Frontal cortex (tissue), 4 donors: ENCODE measurements at places on chromosomes 5 and 9.

DNA sequence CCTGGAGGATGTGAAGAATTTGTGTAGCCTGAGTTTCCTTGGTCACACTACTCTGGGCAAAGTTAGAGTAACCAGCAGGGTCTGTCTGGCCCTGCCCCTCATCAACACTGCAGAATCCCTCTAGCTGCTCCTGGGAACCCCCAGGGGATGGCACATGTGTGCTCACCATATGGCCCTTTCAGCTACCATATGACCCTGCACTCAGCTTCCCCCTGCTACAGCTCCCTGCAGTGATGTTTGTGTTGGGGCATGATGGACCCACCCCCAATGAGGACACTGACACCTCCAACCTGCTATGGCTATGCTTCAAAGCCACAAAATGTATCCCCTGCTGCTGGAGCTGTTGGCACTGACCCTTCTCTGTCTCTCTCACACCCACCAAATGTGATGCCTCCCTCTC lies 152.7 kb downstream of the SNX18 start:
- DNase-seq, result no peak

GRCh38 chr9:13933268-13933656 lies 380.7 kb downstream of the NFIB start:
- DNase-seq, result no peak

DNA sequence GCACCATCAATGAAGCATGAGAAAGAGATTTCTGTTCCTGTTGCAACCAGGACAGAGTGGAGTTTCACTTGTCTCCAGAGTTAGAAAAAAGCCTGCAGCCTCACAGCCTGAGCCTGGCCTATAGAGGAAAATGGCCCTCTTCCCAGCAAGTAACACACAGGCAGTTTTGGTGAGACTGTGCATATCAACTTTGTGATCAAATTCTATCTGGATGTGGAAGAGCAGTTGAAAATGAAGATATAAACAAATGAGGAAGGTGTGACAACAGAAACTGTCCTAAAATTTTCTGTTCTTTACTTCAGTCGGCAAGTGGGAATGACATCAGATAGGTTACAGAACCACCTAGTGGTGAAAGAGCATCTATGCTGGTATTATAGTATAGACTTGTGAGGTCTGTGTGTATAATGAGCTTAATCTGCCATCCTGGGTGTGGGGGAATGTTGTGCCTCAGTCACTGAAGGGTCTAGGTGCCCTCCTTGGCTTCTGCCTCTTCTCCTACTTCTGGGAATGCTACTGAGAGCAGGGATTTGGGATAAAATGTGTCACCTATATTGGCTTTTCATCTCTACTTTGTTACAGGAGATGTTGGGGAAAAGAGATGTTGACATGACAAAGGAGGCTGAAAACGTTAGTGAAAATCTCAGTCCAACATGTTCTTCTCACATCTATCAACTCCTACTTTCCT lies 28.2 kb downstream of the YIPF5 start:
- DNase-seq, result no peak

DNA sequence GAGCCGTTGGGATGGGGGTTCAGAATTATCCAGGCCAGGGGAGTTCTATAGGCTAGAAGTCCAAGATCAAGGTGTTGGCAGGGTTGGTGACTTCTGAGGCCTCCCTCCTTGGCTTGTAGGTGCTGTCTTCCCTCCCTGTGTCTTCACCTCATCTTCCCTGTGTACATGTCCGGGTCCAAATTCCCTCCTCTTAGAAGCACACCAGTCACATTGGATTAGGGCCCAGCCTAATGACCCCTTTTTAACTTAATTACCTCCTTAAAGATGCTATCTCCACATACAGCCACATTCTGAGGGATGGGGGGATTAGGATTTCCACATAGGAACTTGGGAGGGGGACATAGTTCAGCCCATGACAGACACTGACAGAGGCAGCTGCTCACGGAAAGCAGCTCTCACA lies 12.1 kb downstream of the LRSAM1 start:
- DNase-seq, result no peak

- DNase-seq, result no peak
Observed at GRCh38 chr5:158142156-158142555, 283.2 kb upstream of the CLINT1 start.

GRCh38 chr5:154916874-154917273 lies 21.1 kb downstream of the GEMIN5 start:
- DNase-seq, result no peak

- DNase-seq, result no peak
Observed at GRCh38 chr5:72687288-72687687, 129.2 kb upstream of the TNPO1 start.

GRCh38 chr5:54638106-54638505 lies 120.5 kb downstream of the SNX18 start:
- no peak for DNase-seq

- no peak for DNase-seq
Observed at GRCh38 chr5:15384581-15384980, 115.4 kb upstream of the FBXL7 start.

GRCh38 chr9:98702835-98703380 lies 5.8 kb downstream of the GABBR2 start:
- DNase-seq, result no peak

GRCh38 chr5:30832519-30832918 lies 361.0 kb upstream of the CDH6 start:
- DNase-seq, result no peak

- DNase-seq, result no peak
Observed at GRCh38 chr9:87008667-87009066, 61.4 kb upstream of the GAS1 start.

GRCh38 chr5:122110987-122111386 lies 18.4 kb upstream of the ZNF474 start:
- DNase-seq, result no peak

GRCh38 chr9:81682797-81683196 lies 6.5 kb downstream of the TLE1 start:
- no peak for DNase-seq
